NCI-H187 treated with DMSO at 0.1 percent for 48 hours (cell line): ENCODE measurements at places on chromosomes 12 and 14.

- DNase-seq: no peak
These were observed 122.9 kb downstream of the OTOGL start for GRCh38 chr12:80222261-80222660.

- no peak for DNase-seq
These were observed 484.6 kb downstream of the VRK1 start for GRCh38 chr14:97281741-97282140.

DNA sequence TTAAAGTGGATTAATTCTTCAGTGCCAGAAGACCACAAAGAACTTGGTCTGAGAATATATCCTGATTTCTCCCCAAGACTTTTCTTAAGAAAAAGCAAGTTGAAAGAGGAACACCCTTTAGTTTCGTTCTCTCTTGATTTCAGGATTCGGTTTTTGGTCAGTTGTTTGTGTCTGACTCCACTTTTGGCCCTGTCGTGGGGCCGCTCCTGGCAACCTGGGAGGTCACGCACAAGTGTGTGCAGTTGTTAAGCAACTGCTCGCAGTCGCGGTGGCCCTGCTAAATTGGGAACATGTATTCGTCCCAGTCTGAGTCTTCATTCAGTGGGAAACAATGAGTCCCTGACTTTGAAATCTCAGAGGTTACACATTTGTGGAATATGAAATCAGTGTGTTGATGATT lies 68.7 kb downstream of the RGS6 start:
- DNase-seq: no peak

DNA sequence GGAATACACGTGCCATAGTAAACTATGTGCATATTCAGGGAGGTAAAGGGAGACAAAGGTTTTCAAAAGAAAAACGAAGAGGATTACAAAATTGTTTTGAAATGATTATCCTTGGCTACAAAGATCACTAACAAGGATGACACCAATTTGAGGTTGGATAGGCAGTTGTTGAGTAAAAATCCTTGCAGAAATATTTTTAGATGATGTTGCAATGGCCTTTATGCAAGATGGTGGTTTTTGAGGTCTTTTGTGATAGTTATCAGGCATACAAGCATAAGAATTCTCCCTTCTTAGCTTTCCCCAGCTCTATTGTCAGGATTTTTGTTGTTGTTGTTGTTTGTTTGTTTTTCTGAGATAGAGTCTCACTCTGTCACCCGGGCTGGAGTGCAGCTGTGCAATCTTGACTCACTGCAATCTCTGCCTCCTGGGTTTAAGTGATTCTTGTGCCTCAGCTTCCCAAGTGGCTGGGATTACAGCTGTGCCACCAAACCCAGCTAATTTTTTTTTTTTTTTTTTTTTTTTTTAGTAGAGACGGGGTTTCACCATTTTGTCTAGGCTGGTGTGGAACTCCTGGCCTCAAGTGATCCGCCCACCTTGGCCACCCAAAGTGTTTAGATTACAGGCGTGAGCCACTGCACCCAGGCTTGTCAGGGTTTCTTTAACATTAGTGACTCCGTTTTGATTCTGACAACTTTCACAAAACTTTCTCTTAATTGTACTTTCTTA lies 7.8 kb downstream of the RNASE1 start:
- no peak for DNase-seq

- no peak for DNase-seq
These were observed 284.7 kb downstream of the DUSP6 start for GRCh38 chr12:89067421-89068187.

DNA sequence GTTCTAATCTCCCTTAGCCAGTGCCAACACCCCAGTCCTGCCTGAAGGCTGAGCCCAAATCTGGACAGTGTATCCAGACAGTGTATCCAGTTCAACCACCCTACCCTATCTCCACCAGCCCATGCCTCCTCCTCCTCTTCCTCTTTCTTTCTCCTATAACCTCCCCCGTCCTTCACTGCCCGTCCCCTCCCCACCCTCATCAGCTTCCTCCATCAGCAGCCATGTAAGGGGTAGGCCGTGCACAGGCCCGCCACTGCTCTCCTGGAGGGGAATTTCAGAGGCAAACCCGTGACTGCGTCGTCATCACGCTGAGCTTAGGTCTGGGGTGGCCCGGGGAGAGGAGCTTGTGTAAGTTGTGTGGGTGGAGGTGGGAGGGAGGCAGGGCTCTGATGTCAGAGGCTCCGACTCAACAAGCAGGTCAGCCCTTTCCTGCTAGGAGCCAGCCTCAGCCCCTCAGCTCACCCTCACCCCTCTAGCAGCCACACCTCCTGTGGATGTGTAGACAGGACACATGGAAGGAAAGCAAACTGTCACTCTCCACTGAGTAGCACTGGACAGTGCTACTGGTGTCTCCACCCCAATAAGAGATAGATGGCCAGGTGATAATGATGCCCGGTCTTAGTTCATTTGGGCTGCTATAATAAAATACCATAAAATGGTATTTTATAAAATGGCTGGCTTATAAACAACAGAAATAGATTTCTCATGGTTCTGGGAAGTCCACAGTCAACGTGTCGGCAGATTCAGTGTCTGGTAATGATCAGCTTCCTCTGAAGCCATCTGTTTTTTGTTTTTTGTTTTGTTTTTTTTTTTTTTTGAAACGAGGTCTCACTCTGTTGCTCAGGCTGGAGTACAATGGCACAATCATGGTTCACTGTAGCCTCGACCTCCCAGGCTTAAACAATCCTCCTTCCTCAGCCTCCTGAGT lies 50.5 kb downstream of the IRF2BPL start:
- DNase-seq: no peak

DNA sequence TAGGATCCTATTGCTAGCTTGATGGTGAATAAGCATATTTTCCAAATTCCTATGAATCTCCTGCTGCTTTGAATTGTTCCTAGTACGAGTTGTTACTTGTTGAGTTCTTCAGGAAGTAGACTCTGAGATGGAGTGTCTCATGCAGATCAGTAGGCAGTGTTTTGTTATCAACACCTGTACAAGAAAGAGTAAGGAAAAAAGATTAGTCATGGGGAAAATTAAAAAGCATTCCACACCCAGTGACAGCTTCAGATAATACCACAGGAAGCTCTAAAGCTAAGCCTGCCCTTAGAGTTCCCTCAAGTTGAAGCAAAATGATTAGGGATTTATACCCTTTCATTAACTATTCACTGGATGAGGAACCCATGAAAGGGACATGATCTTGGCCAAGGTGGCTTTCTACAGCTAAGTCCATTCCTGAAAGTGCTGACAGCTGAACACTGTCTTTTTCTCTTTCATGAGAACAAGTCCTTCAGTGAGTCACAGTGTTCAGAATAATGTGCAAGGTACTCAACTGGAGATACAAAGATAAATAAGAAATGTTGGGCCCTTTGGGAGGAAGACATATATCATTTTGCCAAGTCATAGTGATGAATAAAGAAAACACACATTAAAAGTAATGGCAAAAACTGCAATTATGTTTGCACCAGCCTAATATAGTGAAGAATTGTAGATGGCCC lies 49.1 kb downstream of the CCER1 start:
- DNase-seq: no peak

- no peak for DNase-seq
These were observed 384.2 kb downstream of the ATP23 start for GRCh38 chr12:58325561-58325960.

- no peak for DNase-seq
These were observed 1143.6 kb downstream of the TMEM121 start for GRCh38 chr14:106670011-106670410.

DNA sequence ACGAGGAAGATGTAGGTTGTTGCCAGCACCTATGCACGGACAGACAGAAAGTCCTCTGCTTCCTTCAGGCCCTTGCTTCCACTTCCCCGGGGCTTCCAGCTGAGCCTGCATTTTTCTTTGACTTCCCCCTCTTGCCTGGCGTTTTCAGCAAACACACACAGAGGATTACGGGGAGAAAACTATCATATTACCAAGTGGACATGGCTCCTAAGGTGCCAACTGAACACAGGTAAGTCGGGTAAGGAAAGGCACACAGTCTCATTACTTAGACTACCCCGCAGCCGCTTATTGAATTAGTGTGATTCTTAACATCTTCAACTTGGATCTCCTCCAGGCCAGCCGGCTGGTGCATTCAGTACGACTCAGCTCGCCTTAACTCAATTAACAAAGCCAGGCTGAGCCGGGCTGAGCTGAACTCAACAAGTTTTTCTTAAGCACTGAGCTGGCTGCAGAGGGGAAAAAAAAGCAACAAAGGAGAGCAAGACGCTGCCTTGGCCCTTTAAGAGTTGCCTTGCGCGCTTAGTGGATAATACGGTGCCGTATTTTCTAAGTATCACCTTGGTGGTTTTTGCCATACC lies 19.2 kb upstream of the MAP1LC3B2 start:
- DNase-seq: no peak

DNA sequence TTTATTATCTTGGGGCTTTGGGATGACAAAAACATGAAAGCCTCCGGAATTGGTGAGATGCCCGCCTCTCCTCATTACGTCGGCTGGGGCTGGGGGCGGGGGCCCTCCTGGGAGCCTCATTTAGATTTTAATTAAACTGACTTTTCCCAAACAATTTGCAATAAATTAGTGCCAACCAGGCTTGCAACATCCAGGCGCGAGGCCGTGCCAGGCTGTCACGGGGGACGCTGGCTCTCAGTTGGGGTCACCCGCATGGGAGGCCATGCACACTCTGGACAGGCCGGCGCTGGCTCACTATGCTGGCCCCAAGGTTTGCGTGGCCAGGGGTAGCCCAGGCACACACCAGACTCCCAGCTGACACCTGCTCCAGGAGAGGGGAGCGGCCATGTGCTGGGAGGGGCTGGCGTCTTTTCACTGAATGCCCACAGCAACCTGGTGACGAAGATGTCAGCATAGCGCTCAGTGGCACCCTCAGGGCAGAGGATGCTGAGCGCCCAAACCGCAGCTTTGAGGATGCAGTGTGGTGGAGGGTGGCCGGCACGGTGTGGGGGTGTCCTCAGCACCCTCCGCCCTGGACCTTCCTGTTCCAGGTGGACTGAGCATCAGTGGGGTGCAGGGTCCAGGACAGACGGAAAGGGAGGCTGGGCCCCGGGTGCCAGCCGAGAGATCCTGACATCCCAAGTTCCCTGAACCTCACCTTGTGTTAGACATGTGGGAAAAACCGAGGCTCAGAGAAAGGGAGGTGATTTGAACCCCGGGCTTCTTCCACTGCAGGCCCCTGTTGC lies 190.8 kb upstream of the C14orf180 start:
- DNase-seq: no peak
